ENCODE measurements at places on chromosomes 11 and 22.
A peak's percentile ranks its signal among the peaks of the same experiment; 100 is the strongest.

GRCh38 chr22:36550701-36551495, 21.9 kb upstream of the EIF3D start:
- DNase-seq, result no peak

DNA sequence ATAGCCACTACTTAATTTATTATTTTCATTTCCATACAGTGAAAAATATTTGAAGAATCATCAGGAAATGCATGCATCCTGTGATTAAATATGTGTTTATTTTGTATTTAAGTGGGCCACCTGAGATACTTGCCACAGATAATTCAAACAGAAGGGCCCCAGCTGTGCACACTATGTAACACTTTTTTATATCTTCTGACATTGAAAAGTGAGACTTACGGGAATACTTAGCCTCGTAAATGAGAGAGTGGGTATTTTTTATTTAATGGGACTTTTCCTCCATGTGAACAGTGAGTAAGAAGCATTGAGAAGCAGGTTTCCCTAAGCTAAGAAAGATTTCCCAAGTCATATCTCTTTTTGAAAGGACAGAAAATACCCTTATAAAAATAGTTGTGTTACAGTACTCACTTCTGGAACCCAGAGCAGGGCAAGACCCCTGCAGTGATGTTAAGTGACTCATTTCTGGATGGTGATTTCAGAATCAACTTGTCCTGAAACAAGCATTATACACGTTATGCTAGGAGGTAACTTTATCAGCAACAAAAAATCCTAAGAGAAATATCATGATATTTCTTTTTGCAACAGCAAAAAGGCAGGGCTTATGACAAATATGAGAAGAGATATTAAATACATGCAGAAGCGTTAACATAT, 478.1 kb upstream of the CHORDC1 start:
- DNase-seq, result no peak

DNA sequence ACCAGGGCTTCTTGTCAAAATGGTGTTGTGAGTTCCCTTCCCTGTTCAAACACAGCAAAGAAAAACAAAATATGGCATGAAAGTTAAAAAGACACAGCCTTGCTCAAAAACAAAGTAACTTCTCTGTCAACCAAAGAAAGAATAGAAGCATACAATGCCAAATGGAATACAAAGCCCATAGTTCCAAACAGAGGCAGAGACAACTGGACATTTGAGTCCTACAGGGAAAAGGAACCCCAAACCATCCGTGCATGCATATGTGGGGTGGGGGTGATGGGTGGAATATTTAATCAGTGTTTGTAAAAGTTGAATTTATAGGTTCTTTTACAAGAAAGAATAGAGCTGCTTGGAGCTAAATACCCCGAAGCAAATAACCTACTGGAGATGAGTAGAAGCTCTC, 218.7 kb downstream of the FAM76B start:
- DNase-seq, result no peak

GRCh38 chr11:9094420-9094819, 3.0 kb upstream of the SCUBE2 start:
- DNase-seq, result no peak

DNA sequence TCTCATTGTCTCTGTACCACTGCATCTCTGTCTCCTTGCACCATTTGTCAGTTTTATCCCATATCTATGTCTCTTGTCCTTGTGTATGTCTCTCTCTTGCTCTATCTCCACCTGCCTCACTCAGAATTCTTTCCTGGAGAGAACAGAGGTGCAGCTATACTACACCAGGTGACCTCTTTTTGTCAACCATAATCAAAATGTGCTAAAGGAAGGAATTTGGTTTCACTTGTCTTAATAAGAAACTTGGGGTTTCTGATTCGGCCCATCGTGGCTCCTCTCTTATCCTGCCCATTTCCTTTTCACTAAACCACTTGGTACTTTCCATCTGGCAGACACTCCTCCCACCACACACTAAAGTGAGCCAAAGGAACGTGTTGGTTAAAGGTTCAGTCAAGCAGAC, 2.0 kb upstream of the C11orf42 start:
- DNase-seq, result no peak

DNA sequence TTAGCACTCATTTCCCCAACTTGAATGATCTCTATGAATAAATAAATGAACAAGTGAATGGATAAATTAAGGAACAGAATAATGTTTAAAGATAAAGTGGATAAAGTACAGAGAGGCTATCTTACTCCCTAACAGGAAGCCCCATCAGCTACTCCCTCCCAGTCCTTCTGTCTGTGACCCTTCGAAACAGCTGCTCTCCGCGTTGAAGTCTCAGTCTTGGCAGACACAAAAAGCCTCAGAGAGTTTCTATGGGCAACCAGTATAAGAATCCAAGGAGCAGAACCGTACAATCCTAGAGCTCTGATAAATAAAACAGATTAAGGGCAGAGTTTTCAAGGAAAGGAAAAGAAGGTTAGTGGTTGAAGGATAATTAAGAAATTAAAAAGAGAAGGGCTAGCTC, 35.0 kb downstream of the GUCY1A2 start:
- DNase-seq, result no peak

- peak; percentile 90 for DNase-seq
Observed at GRCh38 chr11:78840200-78840599, 265.5 kb upstream of the NARS2 start.

DNA sequence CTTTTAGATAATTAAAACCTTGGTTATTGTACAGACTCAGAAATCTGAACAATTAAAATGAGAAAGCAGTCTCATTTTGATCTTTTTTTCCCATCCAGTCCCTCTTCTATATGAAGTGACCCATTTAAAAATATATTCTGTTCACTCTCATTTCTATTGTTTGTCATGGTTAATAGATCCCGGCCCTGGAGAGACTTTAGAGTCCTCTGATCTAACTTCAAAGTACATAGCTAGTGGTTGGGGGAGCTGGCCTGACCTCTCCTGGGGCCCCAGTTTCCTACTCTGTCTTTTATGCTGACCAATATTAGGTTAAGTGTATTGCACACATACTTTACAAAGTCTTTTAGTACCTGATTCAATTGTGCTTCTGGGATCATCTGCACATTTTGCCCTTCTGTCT, 13.5 kb downstream of the MRPL48 start:
- DNase-seq, result no peak

GRCh38 chr11:75766443-75767227, 1.9 kb upstream of the DGAT2 start:
- DNase-seq, result peak; percentile 17

GRCh38 chr22:25923914-25924313, 181.9 kb downstream of the MYO18B start:
- no peak for DNase-seq

DNA sequence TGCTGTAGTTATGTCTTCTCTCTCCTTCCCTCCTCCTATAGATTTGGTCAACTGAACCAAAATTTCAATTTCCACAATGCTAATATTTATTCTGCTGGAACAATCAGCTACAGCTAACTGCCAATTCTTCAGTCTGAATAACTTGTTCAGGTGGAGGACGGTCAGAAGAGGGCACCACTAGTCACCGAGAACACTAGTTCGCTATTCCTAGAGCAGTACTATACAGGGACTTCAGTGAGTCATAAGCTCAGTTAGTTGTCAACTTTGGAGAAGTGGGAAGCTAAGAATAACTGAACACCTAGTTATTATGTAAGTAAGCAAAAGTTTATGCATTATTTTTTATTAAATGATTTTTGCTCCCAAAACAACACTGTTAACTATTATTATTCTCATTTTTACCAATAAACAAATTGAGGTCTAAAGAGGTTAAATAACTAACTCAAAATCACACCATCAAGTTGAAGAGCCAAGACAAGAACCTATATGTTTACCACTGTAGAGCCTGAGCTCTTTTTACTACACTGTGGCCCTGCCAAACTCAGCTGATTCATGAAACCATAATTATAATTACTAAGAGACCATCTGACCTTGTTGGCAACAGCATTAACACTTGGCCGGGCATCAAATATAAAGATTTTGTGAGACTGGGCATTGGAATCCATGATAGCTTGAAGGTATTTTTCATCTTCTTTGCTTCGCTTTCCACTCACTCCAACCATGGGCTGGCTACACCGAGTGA, 59.0 kb downstream of the CEP57 start:
- DNase-seq, result peak; percentile 69

DNA sequence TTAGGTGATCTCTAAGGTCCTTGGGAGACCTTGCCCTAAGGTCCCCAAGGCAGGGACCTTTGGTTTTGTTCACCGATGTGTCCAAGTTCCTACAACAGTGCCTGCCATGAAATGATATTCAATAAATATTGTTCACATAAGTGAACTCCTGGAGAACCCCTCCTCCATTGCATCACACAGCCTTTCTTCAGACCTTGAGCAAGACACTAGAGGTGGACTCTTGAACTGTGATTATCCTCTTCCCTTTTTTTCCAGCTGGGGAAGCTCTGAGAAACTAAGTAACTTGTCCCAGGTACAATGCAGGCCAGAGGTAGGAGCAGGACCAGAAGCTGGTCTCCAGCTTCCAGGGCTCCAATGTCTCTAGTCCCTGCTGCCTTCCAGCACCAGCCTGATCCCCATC, 76.6 kb upstream of the LMO1 start:
- DNase-seq, result no peak

DNA sequence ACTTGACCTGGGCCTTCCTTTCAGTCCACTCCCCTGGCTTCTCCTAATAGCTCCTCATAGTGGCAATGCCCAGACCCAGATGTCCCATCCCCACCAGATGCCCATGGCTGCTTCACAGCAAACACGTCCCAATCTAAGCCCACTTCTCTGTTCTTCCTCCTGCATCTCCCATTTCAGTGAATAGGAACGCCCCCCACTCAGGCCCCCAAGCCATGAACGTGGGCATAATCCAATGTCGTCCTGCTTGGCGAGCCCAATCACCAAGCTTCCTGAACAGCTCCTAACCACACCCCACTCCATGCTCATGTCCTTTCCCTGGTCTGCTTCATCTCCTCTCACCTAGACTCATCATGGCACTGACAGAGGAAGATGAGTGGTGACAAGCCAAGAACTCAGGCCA, 8.9 kb downstream of the IL18BP start:
- DNase-seq, result no peak

DNA sequence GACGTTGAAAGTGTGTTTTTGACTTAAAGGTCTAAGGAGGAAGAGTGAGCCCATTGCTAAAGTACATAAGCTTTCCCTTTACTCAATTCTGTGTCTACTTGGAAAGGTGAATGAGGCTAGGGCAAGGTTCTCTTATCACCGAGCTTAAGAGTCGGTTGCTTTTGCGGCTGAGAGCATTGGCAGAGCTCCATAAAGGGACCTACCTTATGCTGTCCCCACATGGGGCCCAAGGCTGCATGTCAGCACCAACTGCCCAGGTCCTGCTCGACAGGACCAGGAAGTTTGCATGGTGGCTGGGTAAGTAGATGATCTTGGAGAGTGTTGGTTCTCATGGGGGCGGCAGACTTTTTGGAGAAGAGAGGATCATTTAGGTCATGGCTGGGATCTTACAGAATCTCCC, 91.2 kb downstream of the ZBTB16 start:
- DNase-seq, result no peak

All from AG10803 (cell line).